ENCODE measurements at places on chromosomes 6 and 20. TPM values are rescaled to one million over a fixed set of nuclear protein-coding genes. Genes with fewer than 3 reads are reported as not detected.

The CENPW gene
- total RNA-seq: 20.1 TPM

The SPTLC3 gene
- total RNA-seq: 0.04 TPM

- no peak for ATAC-seq
Measured at GRCh38 chr20:61320691-61321425, 68.8 kb downstream of the CDH4 start.

- ATAC-seq: no peak
Measured at GRCh38 chr6:111984081-111984480, 69.8 kb upstream of the CCN6 start.

GRCh38 chr6:95882371-95882770, 133.4 kb upstream of the FUT9 start:
- no peak for ATAC-seq

DNA sequence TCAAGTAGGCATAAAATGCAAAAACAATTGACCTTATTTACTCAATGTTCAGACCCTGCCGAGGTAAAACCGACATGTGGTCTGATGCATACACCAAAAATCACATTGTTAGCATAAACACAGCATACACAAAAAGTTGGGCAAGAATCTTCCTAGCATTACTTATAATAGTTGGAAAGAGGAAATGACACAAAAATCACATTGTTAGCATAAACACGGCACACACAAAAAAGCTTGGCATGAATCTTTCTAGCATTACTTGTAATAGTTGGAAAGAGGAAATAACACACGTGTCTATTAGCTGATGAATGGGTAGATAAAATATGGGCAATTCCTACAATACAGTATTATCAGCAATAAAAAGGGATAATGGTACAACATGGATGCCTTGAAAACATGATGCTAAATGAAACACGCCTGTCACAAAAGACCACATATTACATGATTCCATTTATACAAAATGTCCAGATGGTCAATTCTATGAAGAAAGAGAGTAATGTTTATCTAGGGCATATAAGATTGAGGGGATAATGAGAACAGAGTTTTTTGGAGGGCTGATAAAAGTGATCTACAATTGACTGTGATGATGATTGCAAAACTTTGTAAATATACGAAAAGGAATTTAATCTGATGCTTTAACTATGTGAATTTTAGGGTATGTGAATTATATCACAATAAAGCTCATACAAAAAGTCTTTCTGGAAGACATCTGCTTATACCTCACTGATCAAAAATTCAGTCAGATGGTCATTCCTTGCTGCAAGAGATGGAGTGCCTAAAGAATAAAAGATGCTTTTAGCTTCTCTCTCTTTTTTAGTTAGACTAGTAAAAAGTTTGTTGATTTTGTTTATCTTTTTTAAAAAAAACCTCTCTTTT, 1019.5 kb upstream of the CITED2 start:
- ATAC-seq: no peak

DNA sequence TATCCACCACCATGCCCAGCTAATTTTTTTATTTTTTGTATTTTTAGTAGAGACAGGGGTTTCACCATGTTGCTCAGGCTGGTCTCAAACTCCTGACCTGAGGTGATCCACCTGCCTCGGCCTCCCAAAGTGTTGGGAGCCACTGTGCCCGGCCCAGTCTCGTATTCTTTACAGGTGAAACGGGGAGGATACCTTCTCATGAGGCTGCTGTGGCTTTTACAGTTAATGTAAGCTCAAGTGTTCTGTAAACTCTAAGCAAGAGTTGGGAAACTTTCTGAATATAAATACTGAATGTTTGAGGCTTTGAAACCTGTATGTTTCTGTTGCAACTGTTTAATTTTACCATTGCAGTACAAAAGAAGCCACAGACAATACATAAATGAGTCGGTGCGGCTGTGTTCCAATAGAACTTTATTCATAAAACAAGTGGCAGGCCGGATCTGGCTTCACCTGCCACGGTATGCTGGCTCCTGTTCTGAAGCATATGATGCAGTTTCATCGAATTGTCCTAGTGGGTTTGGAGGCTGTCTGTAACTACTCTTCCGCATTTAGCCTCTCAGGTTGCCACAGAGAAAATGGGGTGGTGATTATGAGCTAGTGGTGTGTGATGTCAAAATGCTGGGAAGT, 192.5 kb upstream of the ZFP64 start:
- no peak for ATAC-seq

DNA sequence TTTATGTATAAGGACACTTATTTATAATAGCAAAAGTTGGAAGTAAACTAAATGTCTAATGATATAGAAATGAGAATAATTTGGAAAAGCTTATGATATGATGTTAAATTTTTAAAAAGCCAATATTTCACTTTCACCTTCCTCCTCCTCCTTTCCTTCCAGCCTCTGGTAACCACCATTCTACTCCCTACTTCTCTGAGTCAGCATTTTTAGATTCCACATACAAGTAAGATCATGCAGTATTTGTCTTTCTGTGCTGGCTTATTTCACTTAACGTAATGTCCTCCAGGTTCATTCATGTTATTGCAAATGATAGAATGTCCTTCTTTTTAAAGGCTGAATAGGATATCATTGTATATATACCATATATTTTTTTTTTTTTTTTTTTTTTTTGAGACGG, 180.2 kb downstream of the RNF144B start:
- no peak for ATAC-seq

Measured in motor neuron (in vitro differentiated cells).